Stimulated activated CD4-positive, alpha-beta T cell treated with anti-CD3 and anti-CD28 coated beads, Interleukin-1b, Interleukin-23, amount 100 ng/mL, for 1 hour (primary cell): ENCODE measurements at places on chromosomes 3 and 15.
A peak's percentile ranks its signal among the peaks of the same experiment; 100 is the strongest.

DNA sequence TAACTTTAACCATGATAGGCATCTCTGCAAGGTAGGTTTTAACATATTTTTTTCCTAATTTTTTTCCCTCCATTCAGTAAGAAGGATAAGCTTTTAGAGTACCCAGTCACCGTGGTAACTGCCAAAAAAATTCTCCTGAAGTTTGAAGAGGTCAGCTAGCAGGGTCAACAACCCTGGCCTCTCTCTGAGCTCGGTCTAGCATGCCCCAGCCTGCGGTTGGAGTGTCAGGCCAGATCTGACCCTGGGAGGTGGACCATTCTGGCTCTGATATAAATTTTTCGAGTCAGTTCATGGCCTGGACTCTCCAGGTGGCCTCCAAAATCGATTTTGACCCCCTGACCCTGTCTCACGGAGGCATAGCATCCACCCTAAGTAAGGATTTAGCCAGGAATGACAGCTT, 29.7 kb downstream of the SOX2 start:
- DNase-seq, result no peak

GRCh38 chr3:107524326-107524840, 1.6 kb downstream of the BBX start:
- DNase-seq, result no peak

- no peak for DNase-seq
Measured at GRCh38 chr3:90034038-90034437, 926.6 kb downstream of the EPHA3 start.

GRCh38 chr3:85254738-85255137, 295.9 kb downstream of the CADM2 start:
- DNase-seq, result no peak

- no peak for DNase-seq
Measured at GRCh38 chr15:37981775-37982174, 47.3 kb downstream of the TMCO5A start.

- DNase-seq, result no peak
Measured at GRCh38 chr3:12593473-12593872, 36.6 kb downstream of the MKRN2 start.

DNA sequence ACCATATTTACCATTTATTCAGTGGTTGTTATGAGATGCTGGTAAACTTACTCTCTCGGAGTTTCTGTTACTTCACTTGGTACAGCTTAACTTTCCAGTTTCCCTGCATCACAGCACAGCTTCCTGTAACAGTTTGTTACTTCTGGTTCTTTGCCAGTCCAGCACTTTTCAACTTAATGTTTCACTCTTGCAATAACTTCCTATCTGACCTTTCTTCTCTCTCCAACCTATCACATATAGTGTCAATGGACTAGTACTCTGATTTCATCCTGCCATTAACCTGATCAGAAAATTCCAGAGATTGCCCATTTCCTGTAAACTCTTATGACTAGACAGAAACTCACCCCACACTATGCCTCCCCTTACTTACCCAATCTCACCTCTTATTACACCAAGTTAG, 3.9 kb upstream of the ATP11B start:
- no peak for DNase-seq

- DNase-seq, result no peak
Measured at GRCh38 chr3:158845765-158846350, 44.0 kb downstream of the MFSD1 start.

DNA sequence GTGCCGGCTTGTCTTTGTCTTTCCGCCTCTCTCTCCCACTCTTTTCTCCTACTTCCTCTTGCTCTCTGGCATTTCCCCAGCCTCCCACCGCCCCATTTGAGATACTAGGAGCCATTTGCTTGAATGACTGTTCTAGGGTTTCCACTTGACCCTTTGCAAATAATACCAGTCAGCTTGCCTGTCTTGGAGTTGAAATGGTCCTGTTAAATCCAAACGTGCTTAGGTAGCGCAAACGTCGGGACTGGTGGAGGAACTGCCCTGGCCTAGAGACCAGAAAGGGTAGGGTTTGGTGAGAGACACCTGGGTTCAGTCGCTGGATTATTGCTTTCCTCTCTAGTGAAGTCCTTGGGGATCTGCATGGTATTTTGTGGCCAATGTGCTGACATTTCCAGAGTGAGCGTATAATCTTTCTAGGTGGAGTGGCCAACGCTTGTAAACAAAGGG, 10.6 kb downstream of the ZIC1 start:
- DNase-seq, result no peak

- DNase-seq, result no peak
Measured at GRCh38 chr3:128496602-128497304, 3.8 kb upstream of the GATA2 start.

GRCh38 chr3:49673121-49673714, 933 bp upstream of the APEH start:
- DNase-seq, result peak; percentile 9

GRCh38 chr15:63480441-63480821, 24.0 kb upstream of the USP3 start:
- no peak for DNase-seq

DNA sequence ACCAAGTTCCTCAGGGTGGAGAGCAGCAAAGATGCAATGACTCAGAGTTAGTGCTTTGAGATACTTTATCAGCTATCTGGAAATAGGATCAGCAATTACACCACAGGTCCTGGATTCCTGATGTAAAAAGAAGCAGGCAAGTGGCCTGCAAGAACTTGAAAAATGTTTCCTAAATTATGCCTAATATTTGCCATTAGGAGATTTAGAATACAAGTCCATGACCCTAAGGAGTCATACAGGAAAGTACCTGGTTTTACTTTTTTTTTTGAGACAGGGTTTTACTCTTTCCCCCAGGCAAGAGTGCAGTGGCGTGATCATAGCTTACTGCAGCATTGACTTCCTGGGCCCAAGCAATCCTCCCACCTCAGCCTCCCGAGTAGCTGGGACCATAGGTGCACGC, 78.8 kb upstream of the CRBN start:
- no peak for DNase-seq

DNA sequence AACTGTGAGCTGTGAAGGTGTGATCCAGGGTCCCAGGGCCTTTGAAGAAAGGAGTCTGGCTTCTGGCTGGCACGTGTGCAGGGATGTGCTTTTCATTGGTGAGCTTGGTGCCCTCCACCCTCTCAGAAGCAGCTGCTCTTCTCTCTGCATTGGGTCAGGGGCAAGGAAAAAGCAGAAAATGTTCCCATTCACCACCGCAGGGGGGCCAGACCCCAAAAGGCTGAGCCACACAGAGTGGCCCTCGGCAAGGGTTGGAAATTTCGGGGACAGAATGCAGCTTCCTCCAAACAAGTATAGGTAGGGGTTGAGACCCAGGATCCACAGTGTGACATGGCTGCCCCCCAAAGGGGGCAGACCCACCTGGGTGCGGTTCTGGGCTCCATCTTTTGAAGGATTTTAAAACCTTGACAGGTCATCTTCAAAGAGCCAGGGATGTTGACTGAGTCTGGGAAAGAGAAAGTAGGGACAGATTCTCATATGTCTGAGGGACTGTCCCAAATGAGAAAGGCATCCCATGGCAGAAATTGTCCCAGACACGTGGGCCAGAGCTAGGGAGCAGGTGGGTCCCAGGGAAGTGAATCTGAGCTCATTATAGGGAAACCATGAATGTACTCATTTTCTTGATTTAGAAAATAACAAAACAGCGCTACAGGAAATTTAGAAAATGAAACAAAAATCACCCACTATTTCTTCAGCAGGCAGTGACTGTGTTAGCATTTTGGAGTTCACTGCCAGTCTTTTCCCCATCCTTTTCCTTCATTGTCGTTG, 2.7 kb downstream of the CSK start:
- DNase-seq, result no peak

DNA sequence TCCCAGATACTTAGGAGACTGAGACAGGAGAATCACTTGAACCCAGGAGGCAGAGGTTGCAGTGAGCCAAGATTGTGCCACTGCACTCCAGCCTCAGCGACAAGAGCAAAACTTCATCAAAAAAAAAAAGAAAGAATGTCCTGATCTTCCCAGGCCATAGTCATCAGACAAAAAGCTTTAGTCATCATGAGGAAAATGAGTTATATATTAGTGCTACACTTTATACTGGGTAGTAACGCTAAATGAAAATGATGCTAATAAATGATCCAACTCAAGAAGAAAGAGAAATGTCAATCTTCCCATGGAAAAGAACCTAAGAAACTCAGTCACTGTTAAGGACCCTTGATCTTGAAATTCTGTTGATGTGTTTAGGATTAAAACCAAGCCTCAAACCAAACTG, 26.3 kb upstream of the TRIM59 start:
- no peak for DNase-seq

- no peak for DNase-seq
Measured at GRCh38 chr3:12224181-12225147, 64.4 kb upstream of the PPARG start.
